ENCODE measurements at places on chromosomes 3 and 15. TPM values are rescaled to one million over a fixed set of nuclear protein-coding genes. Genes with fewer than 3 reads are reported as not detected.
A peak's percentile ranks its signal among the peaks of the same experiment; 100 is the strongest.

The TPRG1 gene
- 14.7 TPM for total RNA-seq

DNA sequence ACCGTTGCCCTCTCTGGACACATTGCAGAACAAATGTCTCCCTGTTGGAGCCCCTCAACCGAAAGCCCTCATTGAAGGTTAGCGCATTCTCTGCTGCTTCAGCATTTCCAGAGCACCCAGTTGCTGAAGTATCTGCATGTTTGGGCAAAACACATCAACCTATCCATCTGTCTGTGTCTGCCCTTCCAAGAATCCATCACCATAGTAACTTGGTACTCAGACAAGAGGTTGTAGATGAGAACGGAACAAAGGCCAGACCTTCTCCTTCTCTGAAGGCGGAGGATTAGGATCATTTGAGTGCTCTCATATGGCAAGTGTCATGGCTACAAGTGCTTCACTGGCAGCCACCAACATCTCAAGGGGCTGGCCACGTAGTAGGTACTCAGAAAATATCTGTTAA lies 23.1 kb upstream of the RHO start:
- ATAC-seq = no peak

- no peak for ATAC-seq
These were observed 13.4 kb upstream of the ITGA11 start for GRCh38 chr15:68445351-68445750.

GRCh38 chr15:99114511-99115299 lies 9.8 kb downstream of the SYNM start:
- ATAC-seq = no peak

DNA sequence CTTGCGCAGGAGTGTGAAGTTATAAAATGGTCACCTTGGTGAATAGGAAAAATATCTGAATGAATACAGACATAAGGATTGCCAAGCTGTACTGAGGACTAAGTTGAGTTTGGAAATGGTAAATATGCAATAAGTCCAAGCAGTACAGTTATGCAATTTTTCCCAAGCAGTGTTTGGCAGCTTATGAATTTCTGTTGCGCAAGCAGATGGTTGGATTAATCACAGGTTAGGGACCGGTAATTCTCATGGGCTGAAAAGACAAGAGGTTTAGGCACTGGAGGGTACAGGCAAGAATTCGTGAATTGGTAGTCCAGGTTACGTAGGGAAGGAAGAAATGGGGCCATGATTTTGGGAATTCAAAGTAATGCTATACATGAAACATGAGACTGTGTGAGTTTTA lies 210.3 kb downstream of the RAP2B start:
- no peak for ATAC-seq

The CAMKV gene
- 0.15 TPM for total RNA-seq

The AMT gene
- total RNA-seq = 2.5 TPM

The EIF5A2 gene
- total RNA-seq = 4.7 TPM

DNA sequence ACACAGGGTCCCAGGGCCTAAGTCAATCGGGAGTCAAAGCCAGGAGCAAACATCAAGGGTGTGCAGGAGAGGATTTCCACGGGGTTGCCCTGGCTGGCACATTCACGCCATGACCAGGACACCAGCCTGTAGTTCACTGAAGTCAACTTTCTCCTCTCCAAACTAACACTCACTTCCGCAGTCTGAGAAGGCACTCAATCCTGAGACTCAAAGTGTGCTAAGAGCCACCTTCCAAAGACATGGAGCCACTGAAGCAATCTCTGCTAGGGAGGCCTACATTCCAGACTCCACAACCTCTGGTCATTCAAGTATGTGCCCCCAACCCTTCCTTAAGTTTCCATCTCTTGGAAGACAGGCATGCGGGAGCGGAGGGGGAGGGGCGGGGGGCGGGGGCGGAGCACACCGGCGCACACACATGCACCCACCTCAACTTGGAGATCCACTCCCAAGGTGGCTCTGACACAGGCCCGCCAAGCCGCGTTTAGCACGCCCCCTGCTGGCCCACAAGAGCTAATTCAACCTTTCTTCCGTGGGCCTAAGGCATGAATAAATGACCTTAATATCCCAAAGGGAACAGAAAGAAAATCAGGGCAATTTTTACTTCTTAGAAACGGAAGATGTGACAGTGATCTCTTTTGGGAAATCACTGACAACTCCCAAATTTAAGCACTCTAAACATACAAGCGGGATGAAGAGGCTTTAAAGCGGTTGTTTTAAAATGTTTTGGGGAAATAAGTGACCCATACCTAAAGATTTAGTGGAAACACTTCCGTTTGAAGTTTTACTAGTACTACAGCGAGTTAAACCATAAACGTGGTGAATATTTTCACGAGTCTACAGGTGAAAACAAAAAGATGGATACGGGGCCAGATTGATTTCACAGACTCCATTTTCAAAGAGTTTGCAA lies 162.5 kb upstream of the CHRNA7 start:
- ATAC-seq = no peak

- no peak for ATAC-seq
These were observed 323.4 kb upstream of the PLSCR5 start for GRCh38 chr3:146928421-146929059.

DNA sequence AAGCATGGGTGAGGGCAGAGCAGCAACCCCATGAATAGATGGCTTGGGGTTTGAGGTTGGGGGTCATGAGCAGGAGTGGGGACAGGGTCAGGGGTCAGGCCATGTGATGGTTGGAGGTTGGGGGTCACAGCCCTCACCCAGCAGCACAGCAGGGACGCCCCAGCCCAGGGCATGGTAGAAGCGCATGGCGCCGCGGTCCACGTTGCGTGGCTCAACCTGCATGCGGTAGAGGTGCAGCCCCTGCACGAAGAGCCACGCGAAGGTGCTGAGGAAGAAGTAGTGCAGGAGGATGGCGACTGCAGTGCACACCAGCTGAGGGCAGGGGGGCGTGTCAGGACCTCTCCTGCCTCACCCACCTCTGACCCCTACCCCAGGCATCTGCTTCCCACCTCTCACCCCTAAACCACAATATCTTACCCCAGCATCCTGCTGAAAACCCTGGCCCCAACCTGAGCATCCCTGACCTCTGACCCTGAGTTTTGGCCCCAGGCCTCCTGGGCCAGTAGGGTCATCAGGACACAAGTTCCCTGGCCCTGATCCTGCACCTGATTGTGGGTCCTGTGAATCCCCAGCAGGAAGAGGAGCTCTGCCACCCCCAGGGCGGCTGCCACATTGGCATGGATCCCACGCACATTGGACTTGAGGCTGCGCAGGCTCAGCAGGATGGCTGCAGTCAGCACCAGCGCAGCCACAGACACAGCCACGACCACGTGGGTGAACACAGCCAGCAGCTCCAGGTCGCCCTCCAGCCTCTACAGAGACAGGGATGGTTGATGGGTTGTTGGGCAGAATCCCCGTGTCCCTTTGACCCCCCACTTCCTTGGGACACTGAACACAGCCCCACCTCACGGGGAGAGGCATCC lies 9.9 kb upstream of the SLC26A6 start:
- ATAC-seq = no peak

GRCh38 chr3:119608405-119609000 lies 10.8 kb downstream of the PLA1A start:
- no peak for ATAC-seq

DNA sequence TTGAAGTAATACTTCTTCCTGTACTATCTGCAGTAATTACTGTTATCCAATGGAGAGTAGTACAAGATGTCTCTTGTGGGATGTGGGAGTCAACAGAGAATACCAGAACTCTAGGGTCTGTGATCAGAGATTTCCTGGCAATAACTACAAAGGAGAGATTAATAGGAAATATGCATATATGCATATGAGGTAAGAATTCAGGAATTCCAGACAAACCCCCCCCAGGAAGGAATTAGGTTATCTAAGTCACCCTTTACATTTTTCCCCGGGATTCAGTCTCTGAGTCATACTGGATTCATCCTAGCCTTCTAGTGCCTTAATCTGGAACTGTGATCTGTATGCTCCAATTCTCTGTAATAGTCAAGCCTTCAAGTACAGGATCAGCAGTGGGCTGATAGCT lies 49.4 kb downstream of the GTF2E1 start:
- ATAC-seq = no peak

GRCh38 chr3:12489368-12489767 lies 5.1 kb downstream of the TSEN2 start:
- no peak for ATAC-seq

The CPNE4 gene
- total RNA-seq = not detected

The RASL12 gene
- total RNA-seq = not detected

The TRIM71 gene
- 0.03 TPM for total RNA-seq

- no peak for ATAC-seq
These were observed 62.8 kb downstream of the CTDSPL start for GRCh38 chr3:37924453-37924852.

DNA sequence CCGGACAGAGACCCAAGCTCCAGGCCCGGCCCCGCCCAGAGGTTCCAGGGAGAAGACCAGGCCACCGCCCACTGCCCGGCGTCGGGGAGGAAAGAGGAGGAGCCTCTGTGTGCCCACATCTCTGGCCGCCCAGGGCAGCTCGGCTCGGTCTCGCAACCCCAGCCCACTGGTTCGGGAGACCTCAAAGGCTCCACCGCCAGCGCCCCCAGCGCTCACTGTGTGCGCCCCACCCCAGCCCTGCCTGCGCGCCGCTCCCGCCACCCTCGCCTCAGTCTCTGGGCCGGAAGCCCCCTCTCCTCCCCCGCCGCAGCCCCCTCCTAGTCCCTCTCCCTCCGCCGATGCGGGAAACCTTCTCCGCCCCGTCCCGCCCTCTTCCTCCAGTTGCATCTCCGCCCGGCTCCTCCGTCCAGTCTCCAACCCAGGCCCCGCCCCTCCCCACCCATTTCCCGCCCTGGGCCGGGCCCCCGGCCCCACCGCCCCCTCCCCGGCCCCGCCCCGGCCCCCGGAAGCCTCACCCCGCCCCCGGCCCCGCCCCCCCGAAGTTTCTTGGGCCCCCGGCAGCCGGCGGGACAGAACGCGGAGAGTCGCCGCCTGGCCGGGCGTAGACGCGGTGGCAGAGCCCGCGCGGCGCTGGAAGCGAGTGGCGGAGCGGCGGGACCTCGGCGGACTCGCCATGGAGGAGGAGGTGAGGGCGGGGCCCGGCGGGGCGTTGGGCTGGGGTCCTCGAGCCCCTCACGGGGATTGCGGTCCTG lies at the start of gene PLEKHO2:
TSS of gene PLEKHO2 (plus strand) at position 572 of the 752 bp plus-strand sequence. CDS start at position 674, 102 bp downstream.
- peak; percentile 84 for ATAC-seq

GRCh38 chr3:69613286-69613685 lies 126.0 kb upstream of the MITF start:
- no peak for ATAC-seq

GRCh38 chr15:100766243-100767000 lies 113.2 kb upstream of the ALDH1A3 start:
- ATAC-seq = no peak

The STRC gene
- 4.4 TPM for total RNA-seq

GRCh38 chr3:59752925-59753324 lies 703.1 kb upstream of the CFAP20DC start:
- no peak for ATAC-seq

- no peak for ATAC-seq
These were observed 314.5 kb downstream of the TLE3 start for GRCh38 chr15:69783211-69783610.

DNA sequence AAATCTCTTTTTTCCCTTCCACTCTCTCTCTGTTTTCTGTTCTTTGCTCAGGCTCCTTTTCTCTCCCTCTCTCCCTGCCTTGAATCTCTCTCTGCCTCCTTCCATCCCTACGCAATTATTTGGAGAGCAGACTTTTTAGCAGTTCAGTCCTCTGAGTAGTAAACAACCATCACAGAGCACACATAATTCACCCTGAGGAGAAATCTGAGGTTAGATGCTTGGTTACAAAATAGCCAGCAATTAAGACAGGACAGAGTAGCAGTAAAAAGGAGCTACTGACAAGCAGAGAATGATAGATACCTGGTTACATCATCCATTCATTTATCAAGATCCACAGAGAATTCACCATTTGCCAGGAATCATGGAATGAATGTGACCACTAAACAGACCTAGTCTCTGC lies 25.5 kb downstream of the SLC9A9 start:
- no peak for ATAC-seq

The TMC3 gene
- total RNA-seq = not detected

- ATAC-seq = no peak
These were observed 420.6 kb downstream of the MECOM start for GRCh38 chr3:169242708-169243513.

DNA sequence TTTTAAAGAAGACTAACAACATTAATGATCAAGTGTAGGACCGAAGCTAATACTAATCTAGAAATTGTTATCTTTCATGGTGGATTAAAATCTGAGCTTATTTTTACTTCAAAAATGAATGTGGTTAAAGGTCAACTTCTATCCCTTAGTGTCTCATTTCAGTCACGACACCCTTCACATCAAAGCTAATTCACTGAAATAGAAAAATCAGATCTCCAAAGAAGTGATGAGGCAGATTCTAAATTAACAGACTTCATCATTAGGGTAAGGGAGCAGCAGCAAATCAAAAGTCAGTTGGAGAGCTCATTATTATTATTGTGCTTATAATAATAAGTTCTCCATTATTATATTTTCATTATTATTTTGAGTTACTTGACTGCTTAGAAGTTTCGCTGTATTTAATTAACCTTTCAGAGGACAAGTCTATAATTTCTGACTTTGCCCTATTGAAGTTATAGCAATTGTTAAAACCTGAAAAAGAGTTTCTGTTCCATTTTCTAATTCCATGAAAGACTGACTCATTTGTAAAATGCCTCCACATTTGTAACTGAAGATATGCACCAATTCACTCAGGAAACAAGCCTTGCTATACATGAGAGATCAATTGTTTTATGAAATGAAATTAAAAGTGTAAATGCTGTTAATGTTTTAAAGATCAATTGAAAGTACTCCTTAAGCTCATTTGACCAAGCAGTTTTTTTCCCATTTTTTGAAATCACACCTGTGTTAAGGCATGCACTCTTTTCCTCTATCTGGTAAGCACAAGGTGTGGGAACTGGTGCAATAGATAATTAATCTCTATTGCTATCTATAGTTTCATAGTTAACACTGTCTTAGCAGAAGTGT lies 23.1 kb upstream of the CMC1 start:
- peak; percentile 28 for ATAC-seq

DNA sequence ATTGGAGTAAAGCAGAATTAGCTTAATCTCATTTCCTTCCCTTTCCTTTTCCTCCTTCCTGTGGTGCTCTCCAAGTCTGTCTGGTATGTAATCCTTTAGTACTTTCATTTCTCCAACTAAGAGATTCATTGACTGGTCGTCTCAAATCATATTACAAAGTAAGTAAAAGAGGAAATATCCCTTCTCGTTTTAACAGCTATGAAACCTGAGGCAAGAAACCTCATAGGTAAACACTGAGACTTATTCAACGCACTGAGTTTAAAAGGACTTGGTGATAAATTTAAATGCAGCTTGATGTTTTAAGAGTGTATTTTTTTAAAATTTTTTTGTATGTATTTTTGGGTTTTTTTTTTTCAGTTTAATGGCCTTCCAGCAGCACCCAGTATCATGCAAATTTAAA lies 117.2 kb upstream of the LRRC3B start:
- ATAC-seq = no peak

- no peak for ATAC-seq
These were observed 364.2 kb downstream of the LRTM1 start for GRCh38 chr3:54563501-54564200.

GRCh38 chr3:131795390-131796090 lies 239.3 kb downstream of the CPNE4 start:
- ATAC-seq = no peak

The SCAP gene
- 44.0 TPM for total RNA-seq

- ATAC-seq = no peak
These were observed 175.7 kb downstream of the FOXP1 start for GRCh38 chr3:71407823-71408222.

- no peak for ATAC-seq
These were observed 87.8 kb downstream of the CEMIP start for GRCh38 chr15:80866936-80867335.

All from activated T-helper 17 cell treated with anti-CD3 and anti-CD28 coated beads, Interleukin-2, amount 50 U/mL, for 72 hours (primary cell).